ENCODE measurements at places on chromosomes 5 and 9. TPM values are rescaled to one million over a fixed set of nuclear protein-coding genes. Genes with fewer than 3 reads are reported as not detected.

- peak; percentile 84 for DNase-seq
Measured at GRCh38 chr5:150263801-150264621, 25.6 kb downstream of the CAMK2A start.

DNA sequence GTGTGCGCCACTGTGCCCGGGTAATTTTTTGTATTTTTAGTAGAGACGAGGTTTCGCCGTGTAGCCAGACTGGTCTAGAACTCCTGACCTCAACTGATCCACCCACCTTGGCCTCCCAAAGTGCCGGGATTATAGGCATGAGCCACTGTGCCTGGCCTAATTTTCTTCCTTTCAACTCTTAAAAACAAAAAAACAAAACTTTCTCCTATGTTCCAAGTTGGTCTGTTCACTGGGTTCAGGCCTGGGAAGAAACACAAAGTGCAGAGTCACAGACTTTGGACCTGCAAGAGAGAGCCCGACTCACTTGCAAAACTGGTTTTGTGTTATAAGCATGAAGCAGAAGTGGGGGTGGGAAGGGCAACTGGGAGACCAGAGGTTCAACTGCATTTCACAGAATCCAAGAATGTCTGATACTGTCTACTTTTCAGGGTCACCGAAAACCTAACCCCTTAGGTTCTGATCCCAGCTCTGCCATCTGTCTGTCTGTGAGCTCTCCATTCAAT is 5.2 kb upstream of the HDHD3 start:
- DNase-seq, result no peak

- DNase-seq, result no peak
Measured at GRCh38 chr9:136828474-136829140, 13.7 kb upstream of the AJM1 start.

Gene IL5
- not detected for total RNA-seq

Gene GLDC
- 0.32 TPM for total RNA-seq

Gene LCN15
- not detected for total RNA-seq

Gene CYSRT1
- total RNA-seq, result 0.64 TPM

- DNase-seq, result no peak
Measured at GRCh38 chr5:146034605-146035004, 70.8 kb downstream of the PLAC8L1 start.

- DNase-seq, result peak; percentile 21
Measured at GRCh38 chr5:68289498-68289897, 73.9 kb downstream of the PIK3R1 start.

DNA sequence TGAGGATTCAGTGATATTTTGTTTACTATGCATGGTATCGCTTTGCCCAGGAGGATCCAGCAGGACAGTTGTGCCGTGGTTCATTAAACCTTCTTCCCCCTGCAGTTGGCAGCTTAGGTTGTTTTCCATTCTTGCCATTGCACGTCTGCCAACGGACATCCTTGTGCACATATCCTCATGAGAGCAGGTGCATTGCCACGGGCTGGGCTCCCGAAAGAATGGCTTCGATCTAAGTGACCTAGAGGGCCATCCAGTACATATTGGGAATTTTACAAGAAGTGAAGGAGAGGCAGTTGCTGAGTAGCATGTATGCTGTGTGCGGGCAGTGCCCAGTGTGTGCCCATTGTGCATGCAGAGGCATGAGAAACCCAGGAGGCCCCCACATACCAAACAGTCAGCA is 22.1 kb downstream of the HRH2 start:
- DNase-seq, result no peak

GRCh38 chr5:43661102-43661501 is 58.1 kb downstream of the NNT start:
- DNase-seq, result peak; percentile 71

DNA sequence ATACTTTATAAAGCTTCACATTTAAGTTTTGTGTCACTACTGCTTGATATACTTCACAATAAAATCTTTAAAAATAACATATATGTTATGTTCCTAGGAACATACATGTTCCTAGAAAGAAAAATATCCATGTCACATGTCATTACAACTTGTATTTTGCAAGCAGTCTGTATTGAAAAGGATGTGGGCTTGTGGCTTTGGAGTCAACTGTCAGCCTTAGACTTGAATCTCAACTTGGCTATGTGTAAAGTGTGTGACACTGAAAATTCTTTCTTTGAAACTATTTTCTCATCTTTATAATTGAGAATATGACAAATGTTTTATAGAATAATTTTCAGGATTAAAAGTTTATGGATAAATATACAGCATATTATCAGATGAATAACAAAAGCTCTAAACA is 273.1 kb downstream of the KIAA0825 start:
- no peak for DNase-seq

- DNase-seq, result peak; percentile 84
Measured at GRCh38 chr5:111584651-111585050, 72.3 kb upstream of the STARD4 start.

GRCh38 chr9:12391839-12392509 is 301.2 kb upstream of the TYRP1 start:
- DNase-seq, result no peak

DNA sequence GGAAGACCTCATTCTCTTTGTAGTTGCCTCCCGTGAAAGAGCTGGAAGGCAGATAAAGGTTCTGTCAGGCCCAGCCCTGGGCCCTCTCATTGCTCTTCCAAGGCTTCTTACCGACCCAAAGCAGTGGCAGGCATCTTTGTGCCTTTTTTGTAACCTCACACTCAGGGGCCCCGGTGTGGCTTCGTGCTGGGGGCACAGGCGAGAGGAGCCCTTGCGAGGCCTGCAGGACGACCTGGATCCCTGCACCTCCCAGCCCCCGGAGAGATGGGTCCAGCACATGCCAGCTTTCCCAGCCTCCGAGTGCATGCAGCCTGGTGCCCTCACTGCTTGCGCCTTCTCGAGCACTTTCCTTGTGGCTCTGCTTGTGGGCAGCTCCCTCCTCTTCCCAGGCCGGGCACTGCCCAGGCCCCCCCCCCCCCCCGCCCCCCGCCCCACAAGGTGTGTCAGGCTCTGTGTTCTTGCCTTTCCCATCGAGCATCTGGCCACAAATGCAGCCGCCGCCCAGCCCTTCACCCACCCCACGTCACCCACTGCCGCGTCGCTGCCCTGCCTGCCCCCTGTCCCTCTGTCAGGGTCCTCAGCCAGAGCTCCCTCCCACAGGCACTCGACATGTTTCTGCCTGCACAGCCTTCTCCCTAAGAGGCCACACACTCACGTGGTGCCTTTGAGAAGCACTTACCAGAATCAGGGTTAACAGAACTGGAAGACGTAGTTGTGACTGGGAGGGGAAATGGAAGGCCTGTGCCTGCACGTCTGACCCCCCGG is 63.7 kb upstream of the CACNA1B start:
- DNase-seq, result no peak

Gene CAMK2A
- 1.3 TPM for total RNA-seq

GRCh38 chr9:123316053-123316718 is 39.8 kb upstream of the CRB2 start:
- DNase-seq, result no peak

DNA sequence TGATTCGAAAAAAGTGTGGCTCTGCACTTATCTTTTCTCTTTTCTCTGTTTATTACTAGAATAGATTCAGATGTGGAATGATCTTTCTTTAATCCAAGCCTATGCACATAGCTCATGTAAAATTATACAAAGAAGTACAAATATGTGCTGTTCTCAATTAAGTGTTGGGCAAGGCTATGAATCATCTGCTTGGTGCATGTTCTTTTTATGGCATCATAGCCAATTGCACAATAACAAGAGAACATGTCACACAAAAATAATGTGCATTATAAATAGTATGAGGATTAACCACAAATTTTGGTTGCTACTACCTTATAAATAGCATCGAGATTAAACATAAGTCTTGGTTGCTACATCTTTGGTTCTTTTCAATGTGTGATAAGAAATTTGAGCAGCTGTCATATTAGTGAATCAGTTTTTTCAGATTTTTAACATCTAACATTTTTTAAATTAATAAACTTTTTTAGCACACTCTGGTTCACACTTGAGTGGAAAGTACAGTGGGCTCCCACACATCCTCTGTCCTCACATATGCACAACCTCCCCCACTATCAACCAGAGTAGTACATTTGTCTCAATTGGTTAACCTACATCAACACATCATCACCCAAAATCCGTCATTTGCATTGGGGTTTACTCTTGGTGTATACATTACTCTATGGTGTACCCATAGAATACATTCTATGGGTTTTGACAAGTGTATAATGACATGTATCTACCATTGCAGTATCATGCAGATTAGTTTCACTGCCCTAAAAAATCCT is 6.8 kb upstream of the RECK start:
- peak; percentile 98 for DNase-seq

Data from fibroblast of villous mesenchyme (primary cell).